ENCODE measurements at places on chromosomes 13 and 19. TPM values are rescaled to one million over a fixed set of nuclear protein-coding genes. Genes with fewer than 3 reads are reported as not detected.

CGB3 gene
- total RNA-seq = not detected

SSC5D gene
- total RNA-seq = 0.86 TPM

VSTM2B gene
- not detected for total RNA-seq

AP1M1 gene
- 135 TPM for total RNA-seq

DNA sequence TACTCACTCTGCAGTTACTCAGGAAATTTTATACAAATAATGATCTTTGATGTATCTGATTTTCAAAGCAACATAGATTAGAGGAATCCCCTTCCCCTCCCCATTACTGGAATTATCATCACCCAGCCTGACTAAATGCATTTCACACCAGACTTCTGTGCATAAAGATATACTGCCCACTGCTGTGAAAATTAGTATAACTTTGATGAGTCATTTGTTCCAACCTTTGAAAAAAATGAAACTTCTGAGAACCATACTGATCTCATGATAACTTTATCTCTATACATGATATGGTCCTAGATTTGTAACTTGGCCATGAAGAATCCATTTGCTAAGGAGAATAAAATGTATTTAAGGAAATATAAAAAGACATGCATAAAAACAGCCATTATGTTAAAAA lies 63.9 kb downstream of the GPC6 start:
- no peaks in the 10 kb centered on the region for H3K36me3 ChIP-seq
- no peak overlapping the region for H3K27ac ChIP-seq
- no peak overlapping the region for H3K4me3 ChIP-seq
- no peaks in the 10 kb centered on the region for H3K4me1 ChIP-seq
- H3K27me3 ChIP-seq = no peaks in the 10 kb centered on the region

DNA sequence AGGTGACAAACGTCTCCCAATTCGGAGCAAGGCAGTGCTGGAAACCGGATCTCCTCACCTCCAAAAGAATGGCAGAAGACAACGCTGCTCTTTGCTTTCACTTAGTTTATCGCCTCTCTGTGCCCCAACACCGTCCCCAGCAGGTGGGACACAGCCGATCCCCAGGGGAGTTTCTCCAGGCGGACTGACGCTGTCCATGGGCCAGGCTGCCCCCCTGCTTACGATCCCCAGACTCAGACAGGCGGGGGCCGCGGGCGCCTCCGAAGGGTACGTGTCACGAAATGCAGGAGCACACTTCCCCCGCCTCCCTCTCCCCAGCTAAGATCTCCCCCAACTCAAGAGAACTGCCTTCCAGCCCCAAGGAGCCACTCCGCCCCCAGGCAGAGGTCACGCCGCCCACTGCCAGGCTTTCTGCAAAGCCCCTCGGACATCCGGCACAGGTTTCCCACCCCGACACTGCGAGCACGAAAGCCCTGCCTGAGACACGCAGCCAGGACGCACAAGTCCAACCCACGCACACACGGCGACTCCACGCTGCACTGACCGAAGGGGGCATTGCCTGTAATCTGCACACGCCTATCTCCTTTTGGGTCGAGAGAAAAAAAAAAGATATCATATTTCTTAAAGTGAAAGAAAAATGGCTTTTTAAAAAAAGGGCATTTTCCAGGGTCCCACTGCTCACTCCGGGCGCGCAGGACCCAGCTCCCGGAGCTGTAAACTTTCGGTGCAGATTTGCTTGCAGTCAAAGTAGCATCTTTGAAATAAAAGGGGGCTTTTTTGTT lies 2.0 kb downstream of the SPRY2 start:
- H3K36me3 ChIP-seq = no peaks in the 10 kb centered on the region
- peak; percentile 30 for DNase-seq
- H3K4me1 ChIP-seq = peaks cover 7% of the 10 kb centered on the region
- peaks cover 34% of the 10 kb centered on the region for H3K27me3 ChIP-seq

- no peaks in the 10 kb centered on the region for H3K36me3 ChIP-seq
- H3K27me3 ChIP-seq = no peaks in the 10 kb centered on the region
- H3K4me1 ChIP-seq = no peaks in the 10 kb centered on the region
- no peak for DNase-seq
Observed at GRCh38 chr19:28508666-28509065, 704.3 kb downstream of the UQCRFS1 start.

GRCh38 chr19:19531951-19532805 lies 3.5 kb downstream of the YJEFN3 start:
- DNase-seq = peak; percentile 94
- peak overlapping the region; percentile 71 for H3K27ac ChIP-seq
- H3K4me1 ChIP-seq = peaks cover 18% of the 10 kb centered on the region
- no peaks in the 10 kb centered on the region for H3K27me3 ChIP-seq

GRCh38 chr13:32837973-32838927 lies 178.0 kb upstream of the KL start:
- H3K27ac ChIP-seq = peak overlapping the region; percentile 88
- H3K4me3 ChIP-seq = peak overlapping the region; percentile 55
- peaks cover 13% of the 10 kb centered on the region for H3K4me1 ChIP-seq
- H3K36me3 ChIP-seq = peaks cover 27% of the 10 kb centered on the region
- no peaks in the 10 kb centered on the region for H3K27me3 ChIP-seq

- H3K36me3 ChIP-seq = no peaks in the 10 kb centered on the region
- no peaks in the 10 kb centered on the region for H3K27me3 ChIP-seq
- H3K27ac ChIP-seq = peak overlapping the region; percentile 83
- peaks cover 4% of the 10 kb centered on the region for H3K4me1 ChIP-seq
- peak overlapping the region; percentile 79 for H3K4me3 ChIP-seq
Observed at GRCh38 chr19:531009-531752, 379 bp upstream of the CDC34 start.

DNA sequence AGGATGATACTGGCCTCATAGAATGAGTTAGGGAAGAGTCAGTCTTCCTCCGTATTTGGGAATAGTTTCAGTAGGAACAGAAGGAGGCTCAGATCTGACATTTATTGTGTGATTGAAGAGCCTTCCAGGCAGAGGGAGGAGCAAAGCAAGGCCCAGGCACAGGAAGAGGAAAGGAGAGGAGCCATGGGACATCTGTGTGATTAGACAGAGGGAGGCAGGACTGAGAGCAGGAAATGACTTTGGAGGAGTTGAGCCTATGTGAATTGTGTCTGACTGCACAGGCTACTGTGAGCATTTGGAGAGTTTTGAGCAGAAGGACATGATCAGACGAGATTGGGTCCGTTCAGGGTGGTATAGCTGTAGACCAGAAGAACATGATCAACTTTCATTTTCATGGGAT lies 8.5 kb downstream of the SIGLEC7 start:
- H3K27me3 ChIP-seq = peaks cover 16% of the 10 kb centered on the region
- H3K4me3 ChIP-seq = no peak overlapping the region
- H3K27ac ChIP-seq = no peak overlapping the region
- no peaks in the 10 kb centered on the region for H3K36me3 ChIP-seq

- no peak overlapping the region for H3K27ac ChIP-seq
- no peaks in the 10 kb centered on the region for H3K27me3 ChIP-seq
- no peak for DNase-seq
- H3K4me1 ChIP-seq = no peaks in the 10 kb centered on the region
- no peaks in the 10 kb centered on the region for H3K36me3 ChIP-seq
Observed at GRCh38 chr13:112254061-112254818, 121.9 kb upstream of the SPACA7 start.
